ENCODE measurements at places on chromosomes 4 and X.

DNA sequence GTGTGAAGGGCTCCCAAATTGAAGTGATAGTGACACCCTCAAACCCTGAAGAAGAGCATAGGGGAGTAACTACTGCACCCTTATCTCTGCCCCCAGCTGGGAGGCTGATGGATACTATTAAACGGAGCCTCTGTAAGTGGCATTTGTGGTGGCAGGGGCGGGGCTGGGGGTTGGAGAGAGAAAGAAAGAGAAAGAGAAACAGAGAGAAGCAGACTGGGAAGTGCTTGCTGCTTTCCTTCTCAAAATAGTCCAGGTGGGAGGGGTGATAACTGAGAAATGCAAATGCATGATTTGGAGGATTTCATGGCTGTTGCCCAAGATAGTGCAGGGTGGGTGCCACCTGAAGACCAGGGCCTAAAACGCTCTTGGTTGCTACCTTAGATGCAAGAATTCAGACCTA lies 253.5 kb upstream of the GATB start:
- no peak for DNase-seq

- DNase-seq = no peak
Measured at GRCh38 chr4:9923195-9923812, 98.0 kb downstream of the SLC2A9 start.

- DNase-seq = no peak
Measured at GRCh38 chr4:8010618-8011017, 71.0 kb upstream of the AFAP1 start.

DNA sequence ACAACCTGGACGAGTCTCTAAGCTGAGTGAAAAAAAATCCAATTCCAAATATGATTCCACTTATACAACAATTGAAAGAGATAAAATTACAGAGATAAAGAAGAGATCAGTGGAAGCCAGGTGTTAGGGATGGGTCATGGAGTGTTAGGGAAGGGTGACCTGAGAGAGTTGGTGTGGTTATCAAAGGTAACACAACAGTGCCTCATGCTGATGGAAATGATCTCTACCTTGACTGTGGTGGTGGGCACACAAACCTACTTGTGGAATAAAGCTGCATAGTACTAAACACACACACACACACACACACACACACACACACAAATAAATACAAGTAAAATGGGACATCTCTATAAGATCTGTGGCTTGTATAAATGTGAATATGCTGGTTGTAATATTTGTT lies 26.0 kb downstream of the BEND2 start:
- no peak for DNase-seq

GRCh38 chr4:147463065-147463464 lies 17.8 kb upstream of the EDNRA start:
- DNase-seq = no peak

DNA sequence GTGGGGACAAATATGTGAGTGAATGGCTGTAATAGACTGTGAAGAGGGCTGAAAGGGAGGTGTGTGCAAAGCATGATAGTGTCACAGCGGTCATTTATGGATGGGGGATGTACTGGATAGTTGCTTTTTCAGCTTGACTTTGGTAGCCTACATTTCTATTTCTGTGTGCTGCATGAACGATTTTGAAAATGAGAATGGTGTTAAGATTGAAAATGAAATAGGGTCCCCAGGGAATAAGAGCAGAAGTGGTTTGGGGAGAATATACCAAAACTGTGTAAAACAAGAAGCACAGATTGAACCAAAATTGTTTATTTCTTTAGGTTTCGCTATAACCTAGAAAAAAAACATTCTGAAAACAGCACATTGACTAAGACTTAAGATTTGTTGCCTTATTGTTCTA lies 58.8 kb upstream of the CLNK start:
- no peak for DNase-seq

GRCh38 chr4:42460043-42460442 lies 62.8 kb downstream of the SHISA3 start:
- DNase-seq = no peak

- no peak for DNase-seq
Measured at GRCh38 chr4:7859326-7859725, 80.3 kb downstream of the AFAP1 start.

DNA sequence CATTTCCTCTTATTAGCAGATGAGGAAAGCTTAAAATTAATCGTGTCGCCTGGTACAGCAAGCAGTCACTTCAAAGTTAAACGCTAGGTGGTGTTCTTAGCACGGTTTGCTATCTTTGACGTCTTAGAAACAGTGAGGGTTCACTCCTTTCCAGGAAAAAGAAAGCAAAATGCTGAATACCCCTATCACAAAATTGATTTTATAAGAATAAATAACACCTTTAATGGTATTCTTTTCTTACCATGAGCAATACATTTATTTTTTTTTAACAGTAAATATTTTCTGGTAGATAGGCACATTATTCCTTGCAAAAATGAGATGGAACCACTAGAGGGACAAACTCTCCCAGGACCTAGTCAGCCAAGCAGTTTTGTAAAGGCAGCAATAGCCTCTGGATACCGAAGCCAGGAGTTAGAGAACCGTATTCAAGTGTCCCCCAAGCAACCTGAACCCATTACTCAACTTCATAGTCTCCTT lies 153.9 kb downstream of the KDR start:
- peak; percentile 57 for DNase-seq

- no peak for DNase-seq
Measured at GRCh38 chrX:19293606-19294325, 50.0 kb upstream of the PDHA1 start.

DNA sequence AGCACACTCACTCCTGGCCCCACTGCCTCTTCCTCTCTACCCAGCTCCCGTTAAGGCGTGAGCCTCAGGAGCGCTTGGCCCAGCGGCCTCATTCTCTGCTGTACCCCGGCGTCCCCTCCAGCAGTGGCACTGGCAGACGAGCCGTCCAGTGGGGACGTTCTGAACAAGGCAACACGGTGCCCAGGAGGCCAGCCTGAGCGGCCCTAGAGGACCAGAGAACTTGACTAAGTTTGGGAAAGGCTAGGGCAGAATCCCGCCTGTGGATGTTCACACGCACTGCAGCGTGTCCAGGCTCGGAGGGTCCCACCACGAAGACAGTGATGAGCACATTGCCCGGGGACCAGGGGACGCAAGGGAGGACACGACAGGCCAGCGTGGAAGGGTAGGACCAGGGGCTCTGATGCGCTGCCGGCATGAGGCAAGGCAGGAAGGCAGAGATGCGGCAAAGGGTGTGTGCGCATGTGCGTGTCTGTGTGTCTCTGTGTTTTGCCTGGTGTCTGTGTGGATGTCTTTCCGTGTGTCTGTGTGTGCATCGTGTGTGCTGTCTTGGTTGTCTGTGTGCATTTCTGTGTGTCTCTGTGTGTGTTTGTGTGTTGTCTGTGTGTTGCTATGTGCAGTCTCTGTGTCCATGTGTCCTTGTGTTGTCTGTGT lies 89.4 kb downstream of the ABLIM2 start:
- DNase-seq = no peak
